ENCODE measurements at places on chromosomes 5 and 9. TPM values are rescaled to one million over a fixed set of nuclear protein-coding genes. Genes with fewer than 3 reads are reported as not detected.

DNA sequence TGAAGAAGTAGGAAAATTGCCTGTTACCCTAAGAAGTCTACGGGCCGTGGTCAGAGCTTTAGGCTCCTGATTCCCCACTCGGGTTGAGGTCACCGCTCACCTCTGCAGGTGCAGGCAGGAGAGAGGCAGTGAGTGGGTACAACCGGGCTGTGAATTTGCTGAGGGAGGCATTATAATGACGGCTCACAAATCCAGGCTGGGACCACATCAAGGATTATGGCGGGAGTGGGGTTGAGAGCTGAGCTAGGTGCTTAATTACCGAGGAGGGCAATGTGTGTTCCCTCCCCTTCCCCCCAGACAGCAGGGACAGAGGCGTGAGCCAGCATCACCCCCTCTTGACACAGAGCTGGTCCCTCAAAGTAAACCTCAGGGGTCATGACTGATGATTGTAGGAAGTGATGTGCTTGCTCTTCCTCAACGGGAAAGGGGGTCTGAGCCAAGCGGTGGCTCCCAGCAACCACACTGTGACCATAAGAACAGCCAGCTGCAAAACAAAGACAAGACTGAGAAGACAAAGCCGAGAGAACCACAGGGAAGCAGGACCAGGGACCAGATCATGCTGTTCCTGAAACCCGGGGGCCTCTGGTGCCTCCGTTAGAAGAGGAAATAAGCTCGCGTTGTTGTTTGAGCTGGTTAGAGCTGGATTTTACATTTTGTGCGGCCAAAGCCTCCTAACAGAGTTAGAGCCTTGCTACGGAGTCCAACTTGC lies 77.7 kb downstream of the OLFM1 start:
- H3K4me1 ChIP-seq, result no peaks in the 10 kb centered on the region
- no peak overlapping the region for H3K4me3 ChIP-seq
- H3K27me3 ChIP-seq, result peaks cover 38% of the 10 kb centered on the region
- no peaks in the 10 kb centered on the region for H3K36me3 ChIP-seq
- DNase-seq, result no peak

- H3K27ac ChIP-seq, result no peak overlapping the region
- no peak overlapping the region for H3K4me3 ChIP-seq
These were observed 17.0 kb upstream of the SH3TC2 start for GRCh38 chr5:149079883-149080282.

- H3K27me3 ChIP-seq, result no peaks in the 10 kb centered on the region
- no peaks in the 10 kb centered on the region for H3K4me1 ChIP-seq
- no peak for DNase-seq
- H3K4me3 ChIP-seq, result no peak overlapping the region
These were observed 32.6 kb downstream of the MAPK9 start for GRCh38 chr5:180259260-180259611.

- no peak overlapping the region for H3K27ac ChIP-seq
- H3K4me3 ChIP-seq, result no peak overlapping the region
- DNase-seq, result no peak
- H3K27me3 ChIP-seq, result no peaks in the 10 kb centered on the region
These were observed 145.2 kb downstream of the RORB start for GRCh38 chr9:74642376-74642775.

Gene SMU1
- 27.4 TPM for total RNA-seq

GRCh38 chr5:52443187-52443586 lies 344.5 kb upstream of the ITGA1 start:
- H3K4me1 ChIP-seq, result no peaks in the 10 kb centered on the region
- no peak overlapping the region for H3K4me3 ChIP-seq
- H3K27ac ChIP-seq, result no peak overlapping the region

Gene SRP19
- 30.3 TPM for total RNA-seq
